ENCODE measurements at places on chromosomes 5 and 9.

DNA sequence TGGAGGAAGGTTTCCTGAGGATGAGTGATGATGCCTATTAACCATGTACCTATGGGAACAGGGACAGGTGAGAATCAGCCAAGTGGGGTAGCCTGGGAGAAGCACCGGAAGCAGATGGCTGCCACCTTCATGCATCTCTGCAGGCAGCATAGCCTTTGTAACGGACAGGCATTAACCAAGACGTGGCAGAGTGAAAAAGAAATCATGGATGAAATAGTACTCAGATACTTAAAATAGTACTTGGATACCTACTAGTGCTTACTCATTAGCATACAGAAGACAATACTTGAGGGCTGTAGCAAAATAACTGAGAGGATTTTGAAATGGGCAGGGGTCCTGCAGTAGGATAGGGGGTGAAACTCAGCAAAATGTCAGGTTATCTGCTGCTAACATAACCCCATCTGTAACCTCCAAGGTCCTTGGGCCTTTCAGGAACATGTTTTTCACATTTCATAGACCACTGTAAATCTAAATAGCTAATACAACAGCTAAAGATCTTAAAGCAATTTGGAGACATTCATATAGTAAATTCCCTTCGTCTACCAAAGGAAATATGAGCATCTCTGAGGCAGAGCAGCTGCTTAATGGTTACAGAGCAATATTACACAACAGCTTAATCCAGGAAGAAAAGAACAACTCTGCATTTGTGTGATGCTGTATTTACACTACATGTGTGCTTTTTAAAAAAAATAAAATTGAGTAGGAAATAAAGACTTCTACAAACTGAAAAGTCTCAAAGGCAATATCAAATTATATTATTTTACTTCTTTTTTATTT is 154.3 kb downstream of the NFIB start:
- no peak for DNase-seq

DNA sequence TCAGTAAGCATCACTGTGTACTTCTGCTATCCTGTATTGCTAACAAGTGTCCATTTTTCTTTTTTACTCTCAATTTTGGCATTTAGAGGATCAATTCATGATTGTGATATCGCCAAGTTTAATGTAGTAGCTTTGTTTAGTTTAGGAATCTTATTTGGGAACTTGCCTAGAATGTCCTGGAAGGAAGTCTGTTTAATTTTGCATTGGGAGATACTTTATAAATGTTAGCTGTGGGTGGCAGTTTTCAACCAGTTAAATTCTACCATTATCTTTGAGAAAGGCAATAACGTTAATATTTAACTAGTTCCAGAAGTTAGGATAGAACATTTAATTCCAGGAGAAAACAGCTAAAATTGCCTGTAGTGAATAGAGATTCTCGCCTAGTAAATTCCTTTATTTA is 78.6 kb downstream of the PBX3 start:
- no peak for DNase-seq

- DNase-seq = no peak
Observed at GRCh38 chr5:77635067-77635916, 3.2 kb downstream of the OTP start.

DNA sequence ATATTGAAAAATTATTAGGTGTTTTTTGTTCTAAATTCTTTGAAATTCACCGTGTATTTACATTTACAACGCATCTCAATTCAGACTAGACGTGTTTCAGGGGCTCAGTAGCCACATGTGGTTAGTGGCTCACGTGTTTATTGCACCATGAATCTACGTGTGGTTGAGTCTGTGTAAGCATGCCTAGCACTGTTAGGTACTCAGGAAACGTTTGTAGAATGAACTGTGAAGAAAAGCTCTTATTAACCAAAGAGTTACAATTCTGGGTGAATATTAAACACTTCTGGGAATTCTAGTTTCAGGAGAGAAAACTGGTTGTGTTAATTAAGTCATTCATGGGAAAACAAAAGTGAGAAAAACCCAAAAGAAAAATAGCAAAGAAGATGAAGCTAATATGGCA is 117.5 kb upstream of the CDH6 start:
- no peak for DNase-seq

DNA sequence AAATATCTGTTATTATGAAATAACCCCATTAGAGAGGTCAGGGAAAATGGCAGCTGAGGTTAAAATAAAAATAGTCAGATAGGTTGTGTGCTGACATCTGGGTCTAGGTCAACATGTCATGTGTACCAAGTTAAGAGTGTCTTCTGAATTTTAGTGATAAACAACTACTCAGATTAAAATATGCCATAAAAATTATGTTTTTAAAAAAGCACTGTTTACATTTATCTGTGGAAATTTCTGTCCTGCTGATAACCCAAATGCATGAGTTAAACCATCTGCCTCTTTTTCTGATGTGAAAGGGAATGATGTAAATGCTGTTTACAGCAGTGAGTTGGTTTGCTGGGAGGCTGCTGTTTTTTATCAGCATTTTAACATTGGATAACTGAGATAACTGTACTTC is 361.2 kb upstream of the TARS1 start:
- no peak for DNase-seq

- no peak for DNase-seq
Observed at GRCh38 chr9:16315720-16316119, 554.8 kb downstream of the BNC2 start.

- peak; percentile 94 for DNase-seq
Observed at GRCh38 chr5:163915481-163915961, 410.1 kb downstream of the MAT2B start.

DNA sequence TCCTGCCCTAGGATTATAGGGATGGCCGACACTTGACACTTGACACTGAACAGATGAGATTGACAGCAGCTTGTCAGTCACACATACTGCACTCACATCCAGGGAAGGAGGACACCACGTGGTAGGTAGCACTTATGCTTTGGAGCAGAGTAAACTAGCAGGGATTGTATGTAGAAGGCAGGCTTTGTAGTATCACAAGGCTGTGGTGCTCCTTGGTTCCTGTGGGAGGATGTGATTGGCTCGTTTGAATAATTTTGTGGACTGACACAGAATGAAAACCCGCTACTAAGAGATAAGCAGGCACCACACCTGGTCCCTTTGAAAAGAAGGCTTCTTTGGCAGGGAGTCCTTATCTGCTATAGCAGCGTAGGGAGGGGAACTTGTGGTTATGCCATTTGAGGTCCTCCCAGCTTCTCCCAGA is 63.6 kb upstream of the IL12B start:
- DNase-seq = peak; percentile 88

GRCh38 chr5:6602441-6602840 is 30.4 kb downstream of the NSUN2 start:
- DNase-seq = no peak

GRCh38 chr9:21933281-21933680 is 60.9 kb downstream of the CDKN2A start:
- DNase-seq = no peak

DNA sequence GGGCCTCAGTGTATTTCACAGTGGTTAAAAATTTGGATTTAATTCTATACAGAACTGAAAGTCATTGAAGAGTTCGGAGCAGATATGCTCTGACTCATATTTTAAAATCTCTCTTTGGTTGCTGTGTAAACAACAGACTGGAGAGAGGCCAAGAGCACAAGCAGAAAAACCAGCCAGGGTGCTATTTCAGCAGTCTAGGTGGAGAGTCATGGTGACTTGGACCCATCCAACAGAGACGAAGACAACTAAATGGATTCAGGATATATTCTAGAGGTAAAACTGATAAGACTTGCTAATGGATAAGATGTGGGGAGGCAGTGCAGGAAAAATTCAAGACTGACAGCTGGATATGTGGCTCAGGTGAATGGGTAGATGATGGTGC is 168.9 kb downstream of the MAPKAP1 start:
- DNase-seq = no peak

DNA sequence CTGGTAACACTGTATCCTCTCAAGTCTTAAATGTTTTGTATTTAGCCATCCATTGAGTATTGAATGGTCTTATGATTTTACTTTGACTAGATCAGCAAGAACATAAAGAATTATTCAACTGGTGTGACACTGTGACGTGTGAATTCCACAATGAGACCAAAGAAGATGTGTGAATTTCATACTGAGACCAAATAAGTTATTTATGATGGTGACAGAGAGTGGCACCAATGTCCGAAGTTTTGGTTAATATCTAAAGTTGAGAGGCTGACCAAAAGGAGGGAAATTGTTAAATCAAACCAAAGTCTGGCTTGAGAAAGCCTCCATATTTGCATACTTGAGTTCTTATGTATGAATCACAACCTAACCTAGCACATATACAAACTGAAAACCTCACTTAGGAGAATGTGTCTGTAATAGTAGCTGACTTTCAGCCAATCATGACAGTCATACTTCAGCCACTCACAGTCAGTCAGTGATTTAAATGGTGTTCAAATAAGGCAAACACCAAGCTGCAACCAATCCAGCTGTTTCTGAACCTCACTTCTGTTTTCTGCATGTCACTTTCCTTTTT is 31.5 kb upstream of the FAM170A start:
- DNase-seq = no peak

DNA sequence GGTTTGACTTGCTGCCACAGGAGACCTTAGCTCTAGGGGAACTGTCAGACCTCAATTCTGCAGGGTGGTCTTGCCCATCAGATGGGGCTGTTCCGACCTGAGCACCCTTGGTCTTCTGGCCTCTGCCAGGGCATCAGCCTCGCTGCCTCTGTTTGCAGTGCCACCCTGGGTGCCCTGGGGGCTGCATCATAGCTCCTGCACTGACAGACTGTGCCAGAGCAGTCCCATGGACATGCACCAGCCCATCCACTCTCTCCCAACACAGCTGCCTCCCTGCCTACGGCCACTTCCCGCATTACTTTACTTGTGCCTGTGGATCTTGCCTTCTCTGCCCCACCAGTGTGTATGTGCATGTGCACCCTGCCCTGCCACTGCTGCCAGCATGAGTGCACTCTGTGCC is 884.7 kb upstream of the ARRDC3 start:
- DNase-seq = no peak

GRCh38 chr5:59151162-59151889 is 568.5 kb downstream of the RAB3C start:
- peak; percentile 30 for DNase-seq

DNA sequence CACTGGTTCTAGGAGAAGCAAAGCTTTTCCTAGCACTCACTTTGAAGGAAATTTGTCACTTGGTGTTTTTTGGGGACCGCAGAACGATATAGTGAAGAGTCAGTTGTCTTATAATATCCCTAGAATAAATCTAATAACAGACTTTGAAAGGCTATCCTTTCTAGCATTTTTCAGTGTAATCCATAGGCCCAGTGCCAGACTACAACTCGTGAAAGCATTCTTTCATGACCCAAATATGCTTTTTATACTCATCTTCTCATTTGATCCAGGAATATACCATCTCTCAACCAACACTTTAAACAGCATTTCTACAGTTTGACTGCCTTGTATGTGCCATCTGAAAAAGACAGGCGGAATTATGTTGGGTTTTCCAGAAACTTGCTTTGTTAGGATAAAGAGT is 104.0 kb downstream of the ERCC6L2 start:
- DNase-seq = no peak

- no peak for DNase-seq
Observed at GRCh38 chr9:135139366-135139959, 52.0 kb downstream of the OLFM1 start.

- peak; percentile 63 for DNase-seq
Observed at GRCh38 chr9:71302776-71303175, 181.4 kb upstream of the TRPM3 start.

DNA sequence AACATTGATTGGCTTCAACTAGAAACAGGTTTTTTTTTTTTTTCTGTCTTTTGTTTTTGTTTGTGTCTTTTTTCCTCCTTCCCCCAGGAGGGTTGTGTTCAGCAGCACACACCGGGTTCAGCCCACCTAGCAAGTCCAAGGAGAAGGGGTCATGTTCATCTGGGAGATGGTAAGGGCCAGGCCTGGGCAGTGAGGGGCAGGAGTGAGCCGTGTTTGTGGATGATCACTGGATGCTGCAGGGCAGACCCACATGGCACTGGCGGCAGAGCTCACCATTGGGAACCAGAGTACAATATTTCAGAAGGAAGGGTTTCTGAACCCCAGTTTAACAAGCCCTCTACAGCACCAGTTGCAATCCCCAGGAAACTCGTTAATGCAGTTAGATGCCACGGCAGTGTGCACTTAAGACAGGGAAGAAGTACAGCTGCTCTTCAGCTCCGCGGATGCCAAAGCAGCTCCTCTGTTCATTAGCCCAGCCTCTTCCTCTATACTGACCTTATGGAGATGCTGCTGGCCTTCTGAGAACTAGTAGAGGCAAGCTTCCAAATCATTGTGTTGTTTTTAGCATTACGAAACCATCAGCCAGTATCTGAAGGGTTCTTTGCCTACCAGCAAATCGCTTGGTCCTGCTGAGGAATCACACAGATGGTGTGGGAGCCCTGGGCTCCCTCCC is 508.2 kb upstream of the WWC1 start:
- DNase-seq = no peak
